ENCODE measurements at places on chromosomes 1 and 21. TPM values are rescaled to one million over a fixed set of nuclear protein-coding genes. Genes with fewer than 3 reads are reported as not detected.

MAP3K7CL gene
- 3.9 TPM for total RNA-seq

TRABD2B gene
- 2.3 TPM for total RNA-seq

TFF2 gene
- total RNA-seq, result not detected

DNA sequence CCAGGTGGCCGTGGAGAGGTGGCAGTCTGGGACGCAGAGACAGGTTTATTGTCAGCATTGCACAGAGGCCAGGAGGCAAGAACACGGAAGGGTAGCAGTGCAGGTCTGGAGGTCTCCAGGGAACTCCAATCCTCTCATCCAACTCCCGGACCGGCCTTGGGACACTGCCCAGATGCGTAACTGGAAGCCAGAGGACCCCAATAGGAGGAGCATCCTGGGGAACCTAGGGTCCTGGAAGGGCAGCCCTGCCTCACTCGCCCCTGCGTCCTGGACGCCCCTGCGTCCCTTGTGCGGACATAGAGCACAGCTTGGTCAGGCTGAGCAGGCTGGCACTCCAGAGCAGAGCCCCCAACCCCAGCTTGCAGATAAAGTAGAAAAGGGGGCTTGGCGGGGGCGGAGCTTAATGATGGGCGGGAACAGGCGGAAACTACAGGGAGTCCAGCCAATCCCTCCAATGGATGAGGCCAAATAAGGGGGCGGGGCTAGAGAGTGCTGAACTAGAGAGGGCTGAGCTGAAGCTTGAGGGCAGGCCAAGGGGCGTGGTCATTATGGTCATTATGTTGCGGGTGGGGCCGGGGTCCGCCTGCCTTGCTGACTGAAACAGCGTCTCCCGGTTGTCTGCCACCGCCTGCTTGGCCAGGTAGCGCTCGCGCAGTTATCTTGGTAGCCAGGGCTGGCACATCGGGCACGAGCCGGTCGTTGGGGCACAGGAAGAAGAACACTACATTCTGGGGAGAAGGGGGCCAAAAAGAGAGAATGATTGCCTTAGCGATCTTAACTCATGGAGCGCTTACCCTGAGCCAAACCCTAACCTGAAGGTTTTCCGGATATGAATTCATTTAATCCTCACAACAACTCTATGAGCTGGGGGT, 3.7 kb upstream of the ARHGEF19 start:
- no peak for DNase-seq

DNA sequence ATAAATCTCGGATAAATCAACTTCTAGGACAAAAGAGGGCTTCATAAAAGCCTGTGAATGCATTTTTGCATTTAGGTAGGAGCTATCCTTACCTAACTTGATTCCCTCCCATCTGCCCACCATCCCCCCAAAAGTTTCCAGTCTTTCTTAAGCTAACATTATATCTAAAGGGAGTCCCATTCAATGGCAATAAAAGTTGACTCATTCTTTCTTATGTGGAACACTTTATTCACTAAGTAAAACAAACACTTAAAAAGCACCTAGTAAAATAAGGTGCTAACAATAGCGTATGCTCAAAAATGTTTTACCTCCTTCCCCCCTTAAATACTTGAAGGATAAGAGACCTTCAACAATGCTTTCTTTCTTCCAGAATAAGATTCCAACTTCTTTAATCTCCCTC, 83.8 kb downstream of the GON4L start:
- DNase-seq, result no peak

DNA sequence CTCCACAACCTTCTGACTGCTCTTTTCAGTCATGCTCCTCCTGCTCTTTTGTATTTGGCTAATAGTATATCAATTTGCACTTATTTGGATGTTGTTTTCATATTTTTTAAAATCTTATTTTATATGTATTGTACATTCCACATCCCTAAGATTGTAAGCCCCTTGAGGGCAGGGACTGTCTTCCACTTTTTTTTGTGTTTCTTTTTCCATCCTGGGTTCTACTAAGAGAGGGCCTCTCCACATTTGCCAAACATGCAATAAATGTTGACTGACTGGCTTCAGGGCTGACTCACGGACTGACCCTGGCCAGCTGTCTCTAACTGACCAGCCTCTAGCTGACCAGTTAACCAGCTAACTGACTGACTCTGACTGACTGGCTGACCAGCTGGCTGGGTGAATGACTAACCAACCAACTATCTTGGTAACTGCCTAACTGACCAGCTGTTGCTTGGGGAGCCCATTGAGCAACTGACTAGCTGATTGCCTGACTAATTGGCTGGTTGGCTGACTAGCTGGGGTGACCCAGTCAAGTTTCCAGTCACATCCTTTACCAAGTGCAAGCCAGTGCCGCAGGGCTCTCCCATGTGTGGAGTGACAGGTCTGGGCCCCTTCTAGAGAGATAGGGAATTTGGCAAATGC, 16.1 kb downstream of the CSF1 start:
- peak; percentile 39 for DNase-seq

GRCh38 chr1:58808077-58808476, 24.2 kb upstream of the JUN start:
- no peak for DNase-seq

RHD gene
- total RNA-seq, result not detected

Data from mesenteric fat pad (tissue), 1 donor.